A172 (cell line): ENCODE measurements at places on chromosomes 3 and 15.

GRCh38 chr3:72179107-72179464 is 394.1 kb upstream of the PROK2 start:
- DNase-seq = no peak

DNA sequence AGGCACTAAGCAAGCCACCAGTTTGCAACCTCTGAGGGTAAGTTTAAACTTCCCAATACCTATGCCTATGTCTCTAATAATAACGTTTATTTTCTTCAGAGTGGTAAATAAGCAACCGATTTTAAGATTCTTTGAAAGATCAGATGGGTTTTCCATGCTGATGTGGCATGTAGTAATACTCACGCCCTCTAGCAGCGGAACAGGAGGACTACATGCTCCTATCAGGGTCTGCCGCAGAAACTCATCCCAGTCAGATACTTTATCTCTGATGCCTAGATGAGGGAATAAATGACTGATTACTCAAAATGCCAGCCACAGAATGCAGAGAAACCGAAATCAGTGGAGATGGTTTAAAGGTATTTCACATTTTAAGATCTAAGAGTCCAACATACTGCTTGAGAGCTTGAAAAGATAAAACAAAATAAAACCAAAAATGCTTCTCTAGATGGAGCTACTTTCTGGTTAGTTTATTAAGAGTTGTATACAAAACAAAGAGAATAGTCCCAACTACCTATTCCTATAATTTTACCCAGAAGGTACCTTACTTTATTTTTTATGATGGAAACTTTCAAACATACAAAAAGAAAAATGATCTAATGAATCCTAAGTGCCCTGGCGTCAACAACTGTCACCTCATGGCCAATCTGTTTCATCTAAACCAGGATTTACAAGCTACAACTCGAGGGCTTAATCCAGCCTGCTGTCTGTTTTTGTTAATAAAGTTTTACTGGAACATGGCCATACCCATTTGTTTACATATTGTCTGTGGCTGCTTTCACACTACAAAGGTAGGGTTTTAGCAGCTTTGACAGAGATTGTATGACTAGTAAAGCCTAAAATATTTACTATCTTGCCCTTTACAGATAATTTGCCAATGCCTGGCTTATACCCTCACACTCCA is 37.5 kb upstream of the STIMATE start:
- DNase-seq = peak; percentile 50

DNA sequence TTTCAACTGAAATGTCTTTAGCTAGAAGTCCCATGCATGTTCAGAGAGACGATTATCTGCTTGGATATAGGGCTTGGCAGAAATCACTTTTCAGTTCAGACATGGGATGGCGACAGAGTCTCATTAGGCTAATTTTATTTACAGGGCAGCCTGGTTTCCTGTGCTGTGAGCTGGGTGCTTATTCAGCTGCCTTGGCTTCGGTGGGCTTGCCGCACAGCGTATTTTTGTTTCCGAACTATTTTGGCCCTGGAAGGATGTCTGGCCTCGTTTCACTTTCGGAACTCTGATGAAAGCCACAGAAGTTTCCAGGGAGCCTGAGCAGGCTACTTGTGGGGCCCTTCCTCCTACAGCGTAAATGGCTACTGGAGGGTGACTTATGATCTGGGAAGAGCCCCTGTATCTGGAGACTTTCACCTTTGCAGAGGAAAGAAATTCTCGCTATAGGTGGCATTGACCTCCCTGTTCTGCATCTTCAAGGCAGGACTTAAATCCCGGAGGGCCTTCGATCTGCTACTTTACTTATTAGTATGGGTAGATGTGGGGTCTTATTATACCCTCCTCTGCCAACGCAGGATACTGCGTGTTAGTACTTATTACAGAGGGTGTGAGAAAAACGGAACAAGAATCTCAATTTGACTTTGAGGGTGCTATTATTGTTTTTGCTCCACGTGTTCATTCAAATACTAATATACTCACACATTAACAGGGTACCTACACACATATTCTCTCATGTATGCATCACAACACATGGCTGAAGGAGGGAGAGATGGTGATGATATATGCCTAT is 364.0 kb upstream of the RBMS3 start:
- peak; percentile 56 for DNase-seq

DNA sequence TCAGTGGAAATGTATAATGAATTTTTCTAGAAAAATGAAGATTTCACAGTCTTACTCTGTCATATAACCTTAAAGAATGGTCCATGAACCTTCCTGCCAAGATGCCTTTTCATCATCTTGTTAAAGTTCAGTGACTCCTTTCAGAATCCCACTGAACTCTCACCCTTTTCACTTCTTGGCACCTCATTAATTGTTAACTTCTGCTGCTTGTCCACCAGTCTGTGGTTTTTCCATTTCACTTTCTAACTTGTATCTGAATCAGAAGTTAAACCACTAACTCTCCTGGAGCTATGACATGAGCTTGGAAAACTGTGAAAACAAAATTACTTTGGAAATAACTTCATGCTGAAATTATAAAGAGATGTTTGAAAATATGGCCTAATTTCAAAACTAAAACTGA is 281.2 kb upstream of the ALCAM start:
- DNase-seq = no peak

DNA sequence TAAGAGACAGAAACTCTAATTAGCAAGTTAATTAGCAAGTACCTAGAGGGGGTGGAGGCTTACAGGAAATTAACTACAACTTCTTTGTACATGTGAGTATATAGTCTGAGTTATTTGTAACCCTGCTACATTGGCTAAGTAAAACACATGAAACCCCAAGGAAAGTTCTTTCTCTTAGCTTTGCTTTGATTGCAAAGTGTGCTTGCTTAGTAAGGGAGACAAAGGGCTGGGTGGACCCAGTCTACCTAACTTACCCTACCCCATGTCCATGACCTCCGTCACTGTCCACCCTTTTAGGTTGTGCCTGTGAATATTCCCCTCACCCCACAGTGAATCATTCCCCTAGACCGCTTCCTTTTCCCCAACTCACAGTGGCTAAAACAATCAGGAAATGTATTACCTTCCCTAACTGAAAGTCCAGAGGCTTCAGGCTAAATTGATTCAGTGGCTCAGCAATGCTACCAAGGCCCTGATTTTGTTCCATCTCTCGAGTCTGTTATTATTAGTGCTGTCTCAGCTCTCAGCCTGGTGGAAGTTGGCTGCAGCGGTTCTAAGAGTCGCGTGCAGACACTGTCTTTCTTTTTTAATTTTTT is 31.1 kb upstream of the RYR3 start:
- DNase-seq = peak; percentile 70

- peak; percentile 83 for DNase-seq
Observed at GRCh38 chr3:132029182-132029902, 5.5 kb downstream of the CPNE4 start.

DNA sequence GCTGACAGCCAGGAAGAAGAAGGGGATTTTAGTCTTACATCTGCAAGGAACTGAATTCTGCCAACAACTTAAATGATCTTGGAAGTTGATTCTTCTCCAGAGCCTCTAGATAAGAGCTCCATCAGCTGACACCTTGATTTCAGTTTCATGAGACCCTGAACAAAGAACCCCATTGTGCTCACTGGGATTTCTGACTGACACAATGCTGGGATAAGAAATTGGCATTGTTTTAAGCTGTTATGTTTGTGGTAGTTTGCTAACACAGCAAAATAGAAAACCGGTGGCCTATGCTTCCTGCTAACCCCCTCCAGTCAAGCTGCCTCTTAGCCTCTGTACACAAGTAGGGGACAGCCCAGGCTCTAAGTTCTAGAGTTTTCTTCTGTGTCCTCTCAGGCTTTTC is 36.2 kb downstream of the MASP1 start:
- no peak for DNase-seq

DNA sequence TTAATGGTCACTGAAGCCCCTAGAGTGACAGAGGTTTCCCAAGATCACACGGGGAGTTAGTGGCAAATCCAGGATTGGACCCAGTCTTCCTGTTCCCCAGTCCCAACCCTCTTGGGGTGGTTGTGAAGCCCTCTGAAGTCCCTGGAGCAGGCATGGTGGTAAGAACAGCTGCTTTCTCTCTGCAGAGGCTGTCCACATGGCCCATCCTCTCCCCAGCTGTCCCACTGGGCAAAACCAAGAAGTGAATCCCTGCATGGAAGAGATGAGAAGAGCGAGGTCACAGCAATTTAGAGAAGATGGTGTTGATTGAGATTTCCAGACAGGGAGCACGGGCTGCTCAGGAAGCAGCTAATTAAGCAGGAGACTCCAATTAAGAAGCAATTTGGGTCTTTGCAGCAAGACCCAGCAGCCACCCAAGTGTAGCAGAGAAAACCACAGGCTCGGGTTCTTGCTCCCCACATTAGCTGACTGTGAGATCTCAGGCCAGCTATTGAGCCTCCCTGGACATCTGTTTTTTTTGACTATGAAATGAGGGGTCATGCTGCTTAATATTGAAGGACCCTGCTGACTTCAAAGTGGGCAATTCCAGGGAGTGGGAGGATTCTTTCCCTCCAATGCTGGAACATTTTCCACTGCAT is 14.8 kb upstream of the HDAC11 start:
- no peak for DNase-seq

DNA sequence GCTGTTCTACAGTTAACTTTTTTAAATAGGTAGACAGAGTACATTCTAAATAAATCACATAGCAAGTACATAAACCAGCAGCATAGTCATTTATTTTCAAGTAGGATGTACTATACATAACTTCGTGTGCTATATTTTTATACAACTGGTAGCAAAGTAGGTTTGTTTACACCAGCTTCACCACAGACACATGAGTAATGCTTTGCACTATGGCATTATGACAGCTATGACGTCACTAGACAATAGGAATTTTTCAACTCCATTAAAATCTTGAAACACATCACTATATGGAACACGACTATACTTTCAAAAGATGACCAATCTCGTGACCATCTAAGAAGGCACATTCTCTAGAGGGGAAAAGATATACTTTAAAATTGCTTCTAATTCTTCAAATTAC is 3.5 kb downstream of the TEX55 start:
- no peak for DNase-seq

DNA sequence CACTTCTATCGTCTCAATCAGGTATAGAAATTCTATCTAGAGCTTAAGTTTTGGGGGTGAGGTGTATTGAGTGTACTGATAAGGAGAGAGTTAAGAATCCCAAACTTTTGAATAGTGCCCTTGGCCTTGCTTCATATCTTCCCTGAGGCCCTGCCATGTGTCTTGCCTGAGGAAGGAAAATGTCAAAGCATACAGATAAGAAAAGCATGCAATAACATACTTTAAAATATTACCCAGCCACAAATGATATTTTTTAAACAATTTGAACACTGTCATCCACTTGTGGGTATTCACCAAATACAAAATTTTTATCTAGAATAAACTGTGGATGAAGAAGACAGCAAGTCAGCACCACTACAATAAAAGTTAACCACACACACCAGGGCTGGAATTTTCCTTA is 631.0 kb upstream of the ALCAM start:
- no peak for DNase-seq

DNA sequence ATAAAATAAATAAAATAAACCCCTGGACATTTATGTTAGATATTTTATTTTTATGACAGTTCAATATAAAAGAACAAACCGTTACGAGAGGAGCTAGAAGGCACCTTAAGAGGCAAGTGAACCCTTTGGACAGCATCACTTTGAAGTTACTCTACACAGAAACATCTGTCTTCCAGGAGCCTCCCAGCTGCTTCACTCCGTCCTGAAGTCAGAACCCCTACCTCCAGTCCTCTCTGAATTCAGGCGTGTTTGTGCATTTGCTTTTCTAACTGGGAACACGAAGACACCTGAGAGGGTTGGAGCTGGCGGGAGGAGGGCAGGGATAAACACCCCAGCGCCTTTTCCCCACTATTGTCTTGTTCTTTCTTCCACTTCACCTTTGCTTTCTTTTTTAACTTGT is 46.2 kb downstream of the CMTM7 start:
- no peak for DNase-seq

DNA sequence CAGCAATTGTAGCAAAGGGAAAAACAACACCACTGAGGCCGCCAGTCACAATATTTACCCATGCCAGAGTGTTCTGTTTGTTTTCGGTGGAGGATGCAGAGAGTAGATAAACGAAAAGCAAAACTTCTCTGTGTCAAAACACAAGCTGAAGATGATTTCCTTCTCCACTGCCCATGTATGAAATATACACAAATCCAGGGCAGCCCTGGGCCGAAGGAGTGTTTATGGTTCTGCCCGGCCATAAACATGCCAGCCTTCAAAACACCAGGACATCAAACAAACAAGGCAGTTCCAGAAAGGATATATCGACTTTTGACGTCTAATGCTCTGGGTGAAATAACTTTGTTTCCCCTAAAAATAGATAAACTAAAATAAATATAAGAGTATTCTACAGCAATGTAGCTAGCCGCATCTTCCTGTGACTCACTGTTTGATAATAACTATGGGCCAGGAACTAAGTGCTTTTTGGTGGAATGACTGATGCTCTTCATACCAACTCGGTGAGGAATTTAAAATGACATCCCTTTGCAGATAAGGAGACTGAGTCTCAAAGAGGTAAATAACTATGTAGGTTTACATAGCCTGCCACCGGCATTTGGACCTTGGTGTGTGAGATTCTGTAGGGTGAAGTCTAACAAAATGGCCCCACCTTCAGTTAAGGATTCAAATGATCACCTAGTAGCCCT is 82.8 kb downstream of the MAGI1 start:
- peak; percentile 76 for DNase-seq

- DNase-seq = peak; percentile 64
Observed at GRCh38 chr15:75153087-75153486, 48.6 kb upstream of the C15orf39 start.

DNA sequence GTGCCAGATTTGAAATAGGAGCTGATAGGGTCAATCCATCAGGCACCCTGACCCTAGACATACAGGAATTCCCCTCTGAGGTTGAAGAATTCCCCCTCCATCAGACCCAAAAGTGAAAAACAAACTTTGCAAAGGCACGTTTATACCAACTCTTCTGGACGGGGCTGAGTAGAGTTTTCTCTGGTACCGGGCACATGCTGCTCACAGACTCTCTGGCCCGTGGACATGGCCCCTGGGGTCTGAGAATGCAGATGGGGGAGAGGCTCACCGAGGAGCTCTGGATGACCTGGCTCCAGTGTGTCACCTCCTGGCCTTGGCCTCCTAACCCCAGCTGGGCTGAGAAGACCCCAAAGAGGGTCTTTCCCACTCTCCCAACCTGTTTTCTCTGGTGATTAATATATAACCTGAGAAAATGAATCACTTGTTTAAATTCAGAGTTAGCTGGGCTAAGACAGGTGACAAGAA is 11.2 kb upstream of the LIPC start:
- DNase-seq = no peak

DNA sequence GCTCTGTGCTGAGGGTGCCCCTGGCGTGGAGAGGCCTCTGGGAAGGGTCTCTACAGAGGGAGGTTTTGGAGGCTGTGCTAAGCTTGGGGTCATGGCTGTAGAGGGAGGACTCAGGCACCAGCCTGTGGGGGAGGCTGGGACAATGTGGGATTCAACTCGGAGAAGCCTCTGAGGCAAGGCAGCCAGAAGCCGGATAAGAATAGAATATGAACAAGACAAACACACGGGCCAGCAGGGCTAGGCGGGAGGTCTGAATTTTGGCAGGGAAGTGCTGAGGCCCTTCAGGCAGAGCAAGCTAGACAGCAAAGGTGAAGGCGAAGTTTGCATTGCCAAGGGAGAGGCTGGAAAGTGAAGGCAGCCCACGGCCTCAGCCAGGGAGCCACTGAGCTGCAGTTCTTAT is 612.1 kb upstream of the NR2F2 start:
- DNase-seq = no peak

- DNase-seq = peak; percentile 55
Observed at GRCh38 chr15:54803134-54803808, 393.5 kb downstream of the RSL24D1 start.

- DNase-seq = no peak
Observed at GRCh38 chr3:127669541-127670228, 3.1 kb upstream of the ABTB1 start.

GRCh38 chr3:62109534-62109933 is 263.8 kb downstream of the FEZF2 start:
- DNase-seq = peak; percentile 64

GRCh38 chr3:24435584-24435983 is 59.1 kb downstream of the THRB start:
- DNase-seq = no peak
